ENCODE measurements at places on chromosomes 6 and 20. TPM values are rescaled to one million over a fixed set of nuclear protein-coding genes. Genes with fewer than 3 reads are reported as not detected.

The HECA gene
- 45.9 TPM for total RNA-seq

The CPXM1 gene
- total RNA-seq = 7.4 TPM

The IFT52 gene
- 21.3 TPM for total RNA-seq

The DLL1 gene
- 16.0 TPM for total RNA-seq

DNA sequence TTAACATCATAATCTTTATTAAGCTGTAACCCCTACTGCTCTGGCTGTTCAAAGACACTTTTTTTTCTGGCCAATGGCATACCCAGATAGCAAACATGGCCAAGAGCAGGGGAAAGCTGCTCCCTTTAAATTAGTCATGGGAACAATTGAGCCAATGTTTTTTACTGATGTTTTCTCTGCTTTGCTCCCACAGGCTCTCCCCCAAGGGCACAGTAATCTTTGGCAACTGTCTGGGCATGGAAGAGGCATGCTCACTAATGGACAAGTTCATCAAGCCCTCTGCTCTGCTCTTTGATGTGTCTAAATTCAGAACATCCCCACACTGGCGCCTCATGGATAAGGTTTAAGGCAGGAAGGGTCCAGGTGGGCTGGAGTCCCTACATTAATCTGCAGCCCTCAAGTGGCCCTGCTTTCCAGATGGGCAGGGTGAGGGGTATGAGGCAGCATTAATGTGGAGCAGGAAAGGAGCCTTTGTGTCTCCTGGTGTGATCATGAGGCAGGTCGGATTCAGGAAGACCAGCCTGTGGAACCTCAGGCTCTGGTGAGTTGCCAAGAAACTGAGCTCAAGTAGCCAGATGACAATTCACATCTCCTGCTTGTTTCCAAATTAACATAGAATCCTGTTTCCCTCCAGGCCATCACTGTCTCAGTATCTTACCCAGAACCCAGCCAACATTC lies 227.0 kb upstream of the CST7 start:
- no peak for DNase-seq

- no peak for DNase-seq
Measured at GRCh38 chr6:69289689-69290495, 506.9 kb downstream of the LMBRD1 start.

GRCh38 chr6:35302604-35303241 lies 5.1 kb downstream of the DEF6 start:
- no peak for DNase-seq

DNA sequence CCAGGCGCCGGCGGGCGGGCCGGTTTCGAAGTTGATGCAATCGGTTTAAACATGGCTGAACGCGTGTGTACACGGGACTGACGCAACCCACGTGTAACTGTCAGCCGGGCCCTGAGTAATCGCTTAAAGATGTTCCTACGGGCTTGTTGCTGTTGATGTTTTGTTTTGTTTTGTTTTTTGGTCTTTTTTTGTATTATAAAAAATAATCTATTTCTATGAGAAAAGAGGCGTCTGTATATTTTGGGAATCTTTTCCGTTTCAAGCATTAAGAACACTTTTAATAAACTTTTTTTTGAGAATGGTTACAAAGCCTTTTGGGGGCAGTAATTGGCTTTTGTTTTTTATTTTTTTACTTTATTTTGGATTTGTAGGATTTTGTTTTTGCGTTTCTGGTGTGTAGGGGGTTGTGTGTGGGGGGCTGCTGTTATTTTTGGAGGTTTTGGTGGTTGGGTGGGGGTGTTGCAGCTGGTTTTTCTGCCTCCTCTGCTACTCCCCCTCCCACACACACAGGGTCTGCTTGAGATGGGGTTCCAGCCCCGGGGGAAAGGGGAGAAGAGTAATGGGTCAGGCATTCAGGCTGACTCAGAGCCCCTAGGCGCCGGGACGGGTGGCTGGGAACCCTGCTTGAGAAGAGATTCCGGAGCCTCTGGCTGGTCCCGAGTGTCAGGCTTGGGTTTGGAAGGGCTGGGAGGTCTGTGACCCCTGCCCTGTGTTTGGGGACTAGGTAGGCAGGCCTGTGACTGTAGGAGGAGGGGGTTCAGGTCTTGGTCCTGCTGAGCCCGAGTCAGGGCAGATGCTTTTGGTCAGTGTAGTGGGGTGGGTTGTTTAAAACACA lies 2.0 kb downstream of the CEBPB start:
- DNase-seq = peak; percentile 90

GRCh38 chr20:46299078-46299477 lies 9.2 kb downstream of the CDH22 start:
- DNase-seq = no peak

The SLC44A4 gene
- total RNA-seq = 125 TPM

DNA sequence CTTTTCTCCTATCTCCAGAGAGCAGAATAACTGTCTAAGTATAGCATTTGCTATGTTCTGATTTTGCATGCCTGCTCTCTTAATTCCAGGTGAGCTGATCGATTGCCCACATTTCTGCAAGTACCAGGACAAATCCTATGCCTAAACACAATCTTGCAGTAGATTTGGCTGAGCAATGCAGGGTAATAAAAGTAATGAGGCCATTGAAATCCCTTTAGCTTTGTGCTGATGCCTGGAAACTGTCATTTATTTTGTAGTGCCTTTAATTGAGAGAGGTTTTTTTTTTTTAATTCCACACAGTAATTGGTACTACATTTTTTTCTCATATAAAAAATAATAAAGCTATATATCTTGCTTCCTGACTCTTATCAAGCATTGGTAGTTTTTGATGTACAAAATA lies 252.3 kb downstream of the NKAIN2 start:
- DNase-seq = no peak

DNA sequence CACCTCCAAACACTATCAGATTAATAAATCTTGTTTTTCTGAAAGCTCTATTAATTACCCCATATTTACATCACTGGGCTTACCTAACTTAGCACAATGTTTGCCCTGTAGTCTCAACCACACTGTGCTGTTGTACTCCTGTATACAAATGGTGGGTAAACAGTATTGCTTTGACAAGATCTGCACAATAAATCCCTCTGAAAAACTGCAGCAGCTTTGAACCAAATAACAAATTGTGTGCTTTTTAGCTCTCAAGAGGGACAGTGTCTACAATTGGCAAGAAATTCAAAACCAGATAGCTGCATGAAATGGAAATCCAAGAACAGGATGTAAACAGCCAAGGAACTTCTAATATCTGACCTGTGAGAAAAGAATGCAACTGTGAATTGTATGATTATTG lies 10.4 kb downstream of the KIF6 start:
- no peak for DNase-seq

GRCh38 chr6:166467436-166468000 lies 84.8 kb upstream of the MPC1 start:
- DNase-seq = no peak

The BPI gene
- total RNA-seq = 4.5 TPM

DNA sequence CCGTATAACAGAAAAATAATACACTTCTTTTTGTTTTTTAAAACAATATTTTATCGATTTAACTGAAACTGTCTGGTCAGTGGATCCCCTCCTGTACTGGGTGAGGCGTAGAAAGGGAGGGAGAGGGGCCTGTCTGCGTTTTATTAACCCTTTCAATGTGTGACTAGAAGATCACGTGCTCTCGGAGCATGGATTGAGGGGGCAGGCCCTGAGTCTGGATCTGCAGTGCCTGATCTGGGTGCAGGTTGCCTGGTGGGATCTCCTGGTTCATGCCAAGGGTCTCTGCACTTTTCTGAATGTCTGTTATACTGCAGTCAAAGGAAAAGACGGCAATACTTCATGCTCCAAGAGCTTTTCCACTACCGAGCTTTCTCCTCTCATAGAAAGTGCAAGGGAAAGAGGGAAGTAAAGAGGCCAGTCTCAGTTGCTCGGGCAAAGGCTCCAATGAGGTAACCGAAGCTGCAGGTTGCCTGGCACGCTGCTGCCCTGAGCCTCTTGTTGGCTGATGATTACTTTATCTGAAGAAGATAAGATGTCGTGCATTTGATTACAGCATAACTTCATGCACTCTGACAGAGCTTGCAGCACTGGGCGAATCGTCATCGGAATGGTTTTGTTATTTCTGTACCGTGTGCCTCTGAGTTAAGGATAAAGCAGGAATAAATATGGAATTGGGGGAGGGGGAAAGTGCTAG lies 167.5 kb upstream of the PMEPA1 start:
- DNase-seq = no peak

DNA sequence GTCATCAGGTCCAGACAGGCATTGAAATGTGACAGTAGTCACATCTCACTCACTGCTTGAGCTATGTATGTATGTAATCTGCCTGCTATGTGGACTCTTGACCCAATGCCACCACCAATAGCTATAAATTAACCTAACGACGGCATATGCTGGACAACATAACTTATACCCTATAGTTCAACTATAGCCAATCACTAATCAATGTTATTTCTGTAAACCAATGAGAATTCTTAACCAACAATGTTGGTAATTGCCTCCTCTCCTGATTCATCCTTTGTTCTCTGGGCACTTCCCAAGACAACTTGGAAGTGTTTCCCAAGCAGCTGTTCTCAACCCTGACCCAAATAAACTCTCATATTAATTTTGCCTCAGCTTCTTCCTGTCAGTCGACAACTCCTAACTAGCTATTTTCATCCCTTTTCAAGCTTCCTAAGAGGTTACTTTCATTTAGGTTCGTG lies 24.1 kb upstream of the SERPINB1 start:
- DNase-seq = no peak

DNA sequence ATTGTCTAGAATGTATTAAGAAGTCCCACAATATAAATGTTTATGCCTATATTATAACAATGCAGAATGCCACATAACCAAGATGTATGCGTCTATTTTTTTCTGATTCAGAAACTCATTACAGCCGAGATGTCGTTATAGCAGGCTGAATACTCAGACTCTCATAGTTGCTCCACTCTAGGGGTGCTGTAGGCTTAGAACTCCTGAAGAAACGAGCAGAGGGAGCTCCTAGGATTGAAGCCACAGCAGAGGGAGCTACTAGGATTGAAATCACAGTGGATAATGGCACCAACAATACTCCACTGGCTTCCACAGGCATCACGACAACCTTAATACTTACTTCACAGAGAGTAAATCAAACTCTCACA lies 208.9 kb downstream of the KIF16B start:
- DNase-seq = no peak

The PPT2 gene
- 18.6 TPM for total RNA-seq

The MED23 gene
- total RNA-seq = 39.3 TPM

GRCh38 chr6:155219858-155220301 lies 43.9 kb upstream of the CLDN20 start:
- DNase-seq = peak; percentile 51

The RAB5IF gene
- 92.3 TPM for total RNA-seq

DNA sequence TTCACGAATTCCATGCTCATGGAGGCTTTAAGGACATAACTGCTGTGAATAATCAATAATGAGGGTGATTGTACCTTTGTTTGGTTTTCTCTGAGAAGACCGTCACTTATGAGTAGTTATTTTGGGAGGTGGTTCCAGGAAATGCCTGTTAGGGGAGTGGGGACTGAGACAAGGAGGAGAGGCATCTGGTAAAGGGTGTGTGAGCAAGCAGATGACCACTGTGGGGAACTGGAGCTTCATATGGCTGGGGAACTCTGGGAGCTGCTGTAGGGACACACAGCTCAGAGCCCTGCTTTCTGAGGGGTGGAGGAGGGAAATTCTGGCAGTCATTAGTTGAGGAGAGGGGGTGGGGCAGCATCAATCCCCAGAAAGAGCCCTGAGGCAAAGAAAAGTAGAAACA lies 71.3 kb upstream of the TINAG start:
- no peak for DNase-seq

DNA sequence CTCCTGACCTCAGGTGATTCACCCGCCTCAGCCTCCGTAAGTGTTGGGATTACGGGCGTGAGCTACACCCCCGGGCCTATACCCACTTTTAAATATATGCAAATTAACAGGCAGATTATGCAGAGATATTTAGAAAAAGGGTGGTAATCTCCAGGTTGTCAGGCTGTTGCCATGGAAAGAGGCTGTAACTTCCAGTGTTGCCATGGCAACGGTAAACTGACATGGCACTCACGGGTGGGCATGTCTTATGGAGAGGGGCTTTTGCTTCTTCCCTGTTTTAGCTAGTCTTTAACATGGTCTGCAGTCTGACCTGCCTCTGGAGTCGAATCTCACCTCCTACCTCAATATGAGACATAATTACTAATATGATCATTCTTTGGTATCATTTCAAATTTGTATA lies 44.9 kb downstream of the ZNF334 start:
- no peak for DNase-seq

DNA sequence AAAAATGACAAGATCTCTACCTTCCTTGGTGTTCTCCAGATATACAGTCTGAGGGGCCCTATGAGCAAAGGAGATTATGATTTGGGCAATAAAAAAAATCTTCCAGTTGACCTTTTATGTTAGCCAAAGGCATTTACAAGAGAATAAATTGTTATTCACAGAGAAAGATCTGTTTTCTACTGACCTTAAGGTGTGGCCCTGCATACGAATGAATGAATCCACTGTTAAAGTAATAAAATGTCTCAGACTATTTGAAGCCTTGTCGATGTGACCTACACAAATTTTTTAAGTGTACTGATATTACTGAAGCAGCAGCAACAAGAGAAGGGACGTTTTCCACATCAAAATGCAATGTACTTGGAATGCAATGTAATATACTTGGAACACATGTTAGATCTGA lies 95.9 kb upstream of the SSTR4 start:
- DNase-seq = no peak

The SRC gene
- 149 TPM for total RNA-seq

DNA sequence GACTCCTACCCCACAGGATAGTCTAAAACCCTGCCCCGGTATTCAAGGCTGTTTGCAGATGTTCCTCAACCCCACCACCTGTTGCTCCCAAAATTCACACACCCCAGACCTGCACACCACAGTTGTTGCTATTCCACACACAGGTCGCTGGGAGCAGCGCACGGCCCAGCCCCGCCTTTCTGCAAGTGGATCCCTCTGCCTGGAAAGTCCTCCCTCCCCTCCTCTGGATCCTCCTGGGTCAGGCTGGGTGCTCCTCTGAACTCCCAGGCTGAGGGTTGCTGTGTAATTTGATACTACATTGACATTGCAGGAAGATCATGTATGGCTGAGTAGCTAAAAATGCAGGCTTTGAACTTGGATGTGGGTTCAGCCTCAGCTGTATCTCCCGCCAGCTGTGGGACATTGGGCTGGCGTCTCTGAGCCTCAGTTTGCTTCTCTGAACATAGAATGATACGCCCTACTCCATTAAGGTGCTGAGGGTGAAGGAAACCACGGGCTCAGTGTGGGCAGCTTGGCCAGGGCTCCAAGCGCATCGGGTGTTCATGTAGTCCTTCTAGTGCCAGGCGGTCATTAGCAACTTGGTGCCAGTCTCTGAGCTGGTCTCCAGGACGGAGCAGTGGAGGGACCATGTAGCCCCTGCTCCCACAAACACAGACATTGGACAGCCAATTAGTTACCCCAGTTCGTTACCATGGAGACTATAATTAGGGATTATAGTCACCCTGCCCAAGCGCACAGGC lies 13.9 kb upstream of the CCN5 start:
- DNase-seq = no peak

- no peak for DNase-seq
Measured at GRCh38 chr6:160791981-160792418, 90.0 kb downstream of the PLG start.

The NFS1 gene
- 41.2 TPM for total RNA-seq

The SLC2A10 gene
- 49.8 TPM for total RNA-seq

GRCh38 chr20:25573288-25574251 lies 11.8 kb downstream of the NINL start:
- DNase-seq = no peak

GRCh38 chr6:11366183-11366933 lies 133.9 kb upstream of the NEDD9 start:
- no peak for DNase-seq
